ENCODE measurements at places on chromosomes 1 and 21.
A peak's percentile ranks its signal among the peaks of the same experiment; 100 is the strongest.

GRCh38 chr1:111778066-111778465 is 22.4 kb downstream of the DDX20 start:
- DNase-seq: no peak

GRCh38 chr1:54516249-54516920 is 31.6 kb upstream of the ACOT11 start:
- no peak for DNase-seq

- no peak for DNase-seq
Measured at GRCh38 chr21:17903029-17903806, 84.1 kb upstream of the C21orf91 start.

DNA sequence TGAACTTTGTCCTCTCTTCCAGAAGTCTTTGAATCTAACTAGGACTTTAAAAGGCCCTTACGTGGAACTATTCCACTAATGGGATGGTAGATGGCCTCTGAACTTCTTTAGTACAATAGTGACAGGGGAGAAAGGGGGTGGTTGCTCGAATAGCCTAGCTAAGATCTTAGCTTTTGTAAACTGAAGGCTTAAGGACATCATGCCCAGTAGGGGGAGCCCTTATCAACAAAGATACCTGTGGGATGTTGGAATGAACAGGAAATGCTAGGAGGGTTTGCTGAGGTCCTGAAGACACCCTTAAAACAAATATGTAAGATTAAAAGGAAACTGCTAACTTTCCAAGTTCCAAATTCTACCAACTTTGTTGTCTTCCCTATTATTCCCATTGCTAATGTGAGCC is 33.2 kb downstream of the NHLH2 start:
- peak; percentile 5 for DNase-seq

- no peak for DNase-seq
Measured at GRCh38 chr1:56977910-56978309, 12.1 kb upstream of the C8B start.

DNA sequence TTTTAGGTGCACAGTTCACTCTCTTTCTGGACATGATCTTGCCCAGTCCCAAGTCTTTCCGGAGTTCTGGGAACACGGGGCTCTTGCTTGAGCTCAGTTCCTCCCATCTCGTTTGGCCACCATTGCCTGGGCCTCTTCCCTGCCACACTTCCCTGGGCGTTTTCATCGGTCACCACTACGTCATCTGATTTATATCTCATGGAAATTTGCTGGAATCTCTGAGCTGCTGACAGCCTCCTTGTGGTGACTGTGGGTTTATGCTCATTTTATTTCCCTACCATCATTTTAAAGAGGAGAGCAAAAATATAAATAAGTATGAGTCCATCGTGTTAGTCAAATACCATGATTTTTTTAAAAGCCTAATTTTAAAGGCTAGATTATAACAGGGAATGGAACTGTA is 449.1 kb upstream of the KAZN start:
- DNase-seq: no peak

GRCh38 chr1:101081496-101082488 is 56.2 kb upstream of the DPH5 start:
- DNase-seq: no peak

DNA sequence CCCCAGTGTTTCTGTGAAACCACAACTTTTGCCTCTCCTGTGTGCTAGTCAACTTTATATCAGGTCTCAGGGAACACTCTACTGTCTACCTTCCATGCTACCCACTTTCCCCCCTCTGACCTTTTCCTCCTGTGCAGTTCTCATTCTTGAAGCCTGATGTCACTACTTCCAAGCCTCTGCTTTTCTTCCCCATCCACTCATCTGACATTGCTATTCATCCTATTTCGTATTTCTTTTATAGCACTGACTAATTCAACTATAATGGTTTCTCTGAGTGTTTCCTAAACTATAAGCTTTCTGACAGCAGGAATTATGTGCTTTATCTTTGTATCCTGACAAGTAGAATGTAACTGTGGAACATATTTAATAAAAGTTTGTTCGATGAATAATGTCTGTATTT is 18.2 kb upstream of the DPH5 start:
- no peak for DNase-seq

Data from NCI-H2081 treated with DMSO at 0.1 percent for 48 hours (cell line).